NCI-H146 (cell line): ENCODE measurements at places on chromosomes 7 and 10.

- DNase-seq: no peak
Measured at GRCh38 chr7:125465527-125465926, 535.9 kb upstream of the POT1 start.

- DNase-seq: no peak
Measured at GRCh38 chr7:132545756-132546155, 30.5 kb downstream of the PLXNA4 start.

- no peak for DNase-seq
Measured at GRCh38 chr7:93817526-93817925, 73.0 kb downstream of the TFPI2 start.

DNA sequence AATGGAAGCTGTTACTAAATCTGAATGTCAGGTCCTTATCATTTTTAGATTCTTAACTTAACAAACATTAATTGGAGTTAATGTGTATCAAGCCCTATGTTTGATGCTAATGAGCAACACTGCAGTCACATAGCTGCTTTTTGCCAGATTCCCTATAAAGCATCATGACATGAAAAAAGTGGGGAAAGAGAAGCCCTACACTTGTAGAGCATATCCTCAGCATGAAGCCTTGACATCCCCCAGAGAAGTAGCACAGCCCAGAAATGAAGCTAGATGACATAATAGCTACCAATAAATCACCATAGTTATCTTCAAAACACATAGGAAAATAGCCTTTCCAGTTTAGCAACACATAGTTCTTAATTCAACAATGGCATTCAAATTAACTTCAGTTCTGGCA is 49.2 kb upstream of the CDK1 start:
- no peak for DNase-seq

GRCh38 chr10:92849234-92849525 is 860 bp downstream of the EXOC6 start:
- no peak for DNase-seq

- no peak for DNase-seq
Measured at GRCh38 chr7:4136501-4137110, 545.5 kb upstream of the FOXK1 start.

DNA sequence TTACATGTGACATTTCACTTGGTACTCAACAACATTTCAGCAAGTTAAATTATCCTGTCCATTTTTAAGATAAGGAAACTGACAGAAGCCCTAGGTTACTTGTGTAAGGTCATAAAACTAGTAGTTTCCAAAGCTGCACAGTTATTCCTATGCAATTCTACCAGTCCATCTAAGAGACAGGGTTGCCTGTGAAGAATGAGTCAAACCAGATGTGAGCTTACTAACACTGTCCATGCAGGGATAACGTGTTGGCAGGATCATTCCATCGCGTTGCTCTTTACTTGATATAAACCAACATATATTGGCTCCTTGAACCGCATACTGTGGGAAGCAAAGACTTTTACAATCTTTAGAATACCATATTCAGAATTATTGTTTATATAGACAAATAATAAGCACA is 280.9 kb upstream of the HGF start:
- DNase-seq: no peak

- DNase-seq: peak; percentile 59
Measured at GRCh38 chr7:70421319-70421718, 710.6 kb upstream of the GALNT17 start.

GRCh38 chr10:33010132-33011037 is 52.4 kb upstream of the ITGB1 start:
- peak; percentile 64 for DNase-seq

- no peak for DNase-seq
Measured at GRCh38 chr10:132516771-132517725, 20.5 kb upstream of the INPP5A start.

GRCh38 chr10:97270523-97271154 is 21.8 kb downstream of the ARHGAP19 start:
- DNase-seq: no peak
